ENCODE measurements at places on chromosomes 3 and 15.
A peak's percentile ranks its signal among the peaks of the same experiment; 100 is the strongest.

GRCh38 chr3:96071097-96071496, 743.3 kb upstream of the EPHA6 start:
- no peak for DNase-seq

- DNase-seq = no peak
Measured at GRCh38 chr15:39948817-39949216, 14.9 kb downstream of the EIF2AK4 start.

DNA sequence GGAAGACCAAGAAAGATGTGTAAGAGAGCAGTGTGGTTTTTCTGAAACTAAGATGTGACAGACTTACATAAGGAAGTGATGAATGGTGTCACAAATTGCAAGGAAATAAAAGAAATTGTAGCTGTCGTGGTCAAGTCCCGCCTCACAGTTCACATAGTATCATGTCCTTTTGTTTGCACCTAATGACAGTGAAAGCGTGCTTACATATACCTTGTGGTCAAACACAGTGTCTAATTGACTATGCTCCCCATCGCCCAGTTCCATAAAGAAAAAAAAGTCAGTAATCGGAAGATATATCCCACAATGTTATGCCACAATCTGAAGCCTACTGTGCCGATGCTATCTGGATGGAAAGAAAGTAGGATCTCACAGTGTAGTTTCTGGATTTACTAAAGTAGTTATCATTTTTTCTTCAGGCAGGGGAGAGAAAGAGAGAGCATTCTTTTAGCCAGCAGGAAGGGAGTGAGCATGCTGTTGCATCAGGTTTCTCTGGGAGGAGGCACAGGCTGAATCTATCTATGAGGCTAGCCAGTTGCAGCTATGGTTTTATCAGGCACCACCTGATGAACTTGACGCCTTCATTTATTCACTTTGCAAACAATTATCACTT, 9.8 kb upstream of the PLSCR1 start:
- no peak for DNase-seq

GRCh38 chr15:57313134-57313483, 63.2 kb upstream of the CGNL1 start:
- no peak for DNase-seq

- no peak for DNase-seq
Measured at GRCh38 chr3:14599488-14599887, 52.1 kb upstream of the CCDC174 start.

DNA sequence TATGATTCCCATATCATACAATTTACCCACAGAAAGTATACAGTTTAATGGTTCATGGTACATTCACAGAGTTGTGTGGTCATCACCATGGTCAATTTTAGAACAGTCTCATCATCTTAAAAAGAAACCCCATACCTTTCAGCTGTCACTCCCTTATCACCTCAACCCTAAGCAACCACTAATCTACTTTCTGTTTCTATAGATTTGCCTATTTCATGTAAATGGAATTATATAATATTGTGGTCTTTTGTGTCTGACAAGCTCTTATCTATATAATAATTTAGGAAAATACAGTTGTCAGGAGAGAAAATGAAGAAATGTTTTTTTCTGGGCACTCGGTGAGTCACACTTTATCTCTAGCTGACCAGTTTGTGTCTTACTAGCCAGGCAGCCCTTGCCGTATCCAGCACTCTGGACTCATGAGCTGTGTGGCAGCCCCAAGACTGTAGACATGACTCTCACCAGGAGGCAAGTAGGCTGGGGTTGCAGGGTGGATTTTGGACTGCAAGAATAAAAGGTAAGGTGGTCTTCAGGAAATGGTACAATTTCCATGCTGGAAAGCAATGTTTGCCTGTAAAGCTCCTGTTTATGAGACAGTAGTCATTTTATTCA, 234.6 kb downstream of the THRB start:
- no peak for DNase-seq

GRCh38 chr15:68055224-68055705, 1.1 kb downstream of the PIAS1 start:
- DNase-seq = no peak

DNA sequence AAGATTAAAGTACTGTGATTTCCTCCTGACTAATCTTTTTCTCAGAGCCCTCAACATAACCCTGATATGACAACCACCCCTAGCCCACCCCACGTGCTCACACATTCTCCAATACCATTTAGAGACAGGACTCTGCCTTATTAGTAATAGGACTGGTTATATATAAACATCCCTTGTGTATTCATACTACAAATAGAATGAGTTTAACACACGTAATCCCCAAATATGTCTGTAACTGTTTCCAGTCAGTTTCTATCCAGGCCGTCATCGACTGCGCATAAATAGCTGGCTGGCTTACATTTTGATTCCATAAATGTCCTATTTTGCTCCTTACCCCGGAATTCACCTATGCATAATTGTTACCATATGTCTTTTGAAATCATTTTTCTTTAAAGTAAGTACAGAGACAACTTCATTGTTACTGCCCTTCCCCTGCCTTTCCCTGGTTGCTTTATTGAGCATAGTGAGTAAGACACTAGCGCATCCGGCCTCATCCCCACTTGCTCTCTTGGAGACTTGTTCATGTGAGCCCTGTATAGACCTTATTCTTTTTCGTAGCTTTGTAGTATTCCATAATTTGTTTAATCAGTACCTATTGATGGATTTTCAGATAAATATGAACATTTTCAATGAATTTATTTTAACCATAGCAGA, 3.5 kb upstream of the P2RY14 start:
- no peak for DNase-seq

DNA sequence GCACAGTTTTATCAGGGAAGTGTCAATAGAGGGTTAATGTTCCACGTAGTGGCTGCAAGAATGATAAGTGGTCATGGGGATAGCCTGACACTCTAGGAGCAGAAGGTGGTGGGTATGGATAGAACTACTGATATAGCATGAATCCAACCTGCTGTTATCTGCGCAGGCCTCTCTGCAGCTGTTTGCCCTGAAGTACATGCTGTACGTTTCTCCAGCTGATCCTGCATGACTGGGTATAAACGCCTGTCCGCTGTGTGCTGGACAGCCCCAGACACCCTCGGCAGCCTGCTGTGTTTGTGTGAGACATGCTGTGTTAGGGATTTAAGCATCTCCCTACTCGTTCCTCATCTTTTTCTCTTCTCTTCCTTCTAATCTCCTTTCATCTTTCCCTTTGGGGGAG, 87.1 kb downstream of the LPP start:
- no peak for DNase-seq

- DNase-seq = peak; percentile 17
Measured at GRCh38 chr3:44554626-44555592, at the start of gene ZKSCAN7. Gene ZKSCAN7, plus strand, starts transcription at chr3:44555193. Its CDS starts 1,855 bp downstream, at chr3:44557048.

GRCh38 chr15:72285927-72286516, 13.7 kb upstream of the PARP6 start:
- no peak for DNase-seq

- no peak for DNase-seq
Measured at GRCh38 chr3:3066378-3066777, 43.8 kb downstream of the IL5RA start.

All from cerebellar nuclear complex (tissue), 1 donor.